ENCODE measurements at places on chromosomes 7 and 10.
A peak's percentile ranks its signal among the peaks of the same experiment; 100 is the strongest.

GRCh38 chr7:158472596-158472995, 115.0 kb downstream of the PTPRN2 start:
- DNase-seq: no peak

DNA sequence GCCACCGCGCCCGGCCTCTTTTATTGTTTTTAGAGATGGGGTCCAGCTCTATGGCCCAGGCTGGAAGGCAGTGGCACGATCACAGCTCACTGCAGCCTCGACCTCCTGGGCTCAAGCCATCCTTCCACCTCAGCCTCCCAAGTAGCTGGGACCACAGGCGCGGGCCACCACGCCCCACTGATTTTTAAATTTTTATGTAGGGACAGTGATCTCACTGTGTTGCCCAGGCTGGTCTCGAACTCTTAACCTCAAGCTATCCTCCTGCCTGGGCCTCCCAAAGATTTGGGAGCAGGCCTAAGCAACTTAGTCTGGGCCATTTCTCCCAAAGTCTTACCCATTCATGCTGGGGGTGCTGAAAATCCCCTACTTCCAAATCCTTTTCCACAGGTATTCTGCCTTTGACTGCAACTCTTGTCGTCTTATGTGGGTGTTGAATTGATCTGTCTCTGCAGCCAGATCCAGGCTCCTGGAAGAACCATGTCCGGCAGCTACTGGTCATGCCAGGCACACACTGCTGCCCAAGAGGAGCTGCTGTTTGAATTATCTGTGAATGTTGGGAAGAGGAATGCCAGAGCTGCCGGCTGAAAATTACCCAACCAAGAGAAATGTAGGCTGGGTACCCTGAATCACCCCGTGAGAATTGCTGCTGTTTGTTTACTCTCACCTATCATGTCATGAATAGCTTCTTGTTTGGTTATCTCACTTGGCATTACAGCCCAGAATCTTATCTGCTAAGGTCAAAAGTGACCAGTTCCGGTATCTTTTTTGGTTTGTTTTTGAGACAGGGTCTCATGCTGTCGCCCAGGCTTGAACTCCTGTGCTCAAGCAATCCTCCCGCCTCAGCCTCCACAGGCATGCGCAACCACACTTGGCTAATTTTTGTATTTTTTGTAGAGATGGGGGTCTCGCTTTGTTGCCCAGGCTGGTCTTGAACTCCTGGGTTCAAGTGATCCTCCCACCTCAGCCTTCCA, 1.1 kb downstream of the ZDHHC4 start:
- no peak for DNase-seq

DNA sequence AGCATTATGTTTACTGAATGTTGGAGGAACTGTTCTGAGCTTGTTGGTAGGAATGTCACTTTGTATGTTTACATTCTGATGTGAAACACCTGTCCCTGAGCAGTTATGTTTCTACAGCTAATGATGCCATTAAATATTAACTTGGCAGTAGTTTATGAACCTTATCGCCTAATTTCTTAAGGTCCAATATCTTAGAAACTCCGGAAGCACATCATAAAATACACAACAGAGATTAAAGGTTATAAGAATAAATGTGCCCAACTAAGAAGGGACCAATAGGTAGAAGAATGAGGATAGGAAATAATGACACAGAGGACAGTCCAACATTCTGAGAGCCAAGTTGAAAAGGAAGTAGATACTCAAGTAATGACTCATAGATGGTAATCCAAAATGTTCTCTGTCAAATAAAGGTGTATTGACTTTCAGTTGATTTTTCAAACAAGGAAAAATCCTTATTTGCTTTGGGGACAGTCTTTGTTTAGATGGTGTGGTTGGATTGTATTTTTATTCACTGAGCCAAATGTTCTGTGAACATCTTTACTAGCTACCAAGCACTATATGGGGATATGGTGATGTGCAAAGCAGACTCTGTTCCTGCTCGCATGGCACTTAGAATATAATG, 31.9 kb downstream of the LCOR start:
- peak; percentile 36 for DNase-seq

DNA sequence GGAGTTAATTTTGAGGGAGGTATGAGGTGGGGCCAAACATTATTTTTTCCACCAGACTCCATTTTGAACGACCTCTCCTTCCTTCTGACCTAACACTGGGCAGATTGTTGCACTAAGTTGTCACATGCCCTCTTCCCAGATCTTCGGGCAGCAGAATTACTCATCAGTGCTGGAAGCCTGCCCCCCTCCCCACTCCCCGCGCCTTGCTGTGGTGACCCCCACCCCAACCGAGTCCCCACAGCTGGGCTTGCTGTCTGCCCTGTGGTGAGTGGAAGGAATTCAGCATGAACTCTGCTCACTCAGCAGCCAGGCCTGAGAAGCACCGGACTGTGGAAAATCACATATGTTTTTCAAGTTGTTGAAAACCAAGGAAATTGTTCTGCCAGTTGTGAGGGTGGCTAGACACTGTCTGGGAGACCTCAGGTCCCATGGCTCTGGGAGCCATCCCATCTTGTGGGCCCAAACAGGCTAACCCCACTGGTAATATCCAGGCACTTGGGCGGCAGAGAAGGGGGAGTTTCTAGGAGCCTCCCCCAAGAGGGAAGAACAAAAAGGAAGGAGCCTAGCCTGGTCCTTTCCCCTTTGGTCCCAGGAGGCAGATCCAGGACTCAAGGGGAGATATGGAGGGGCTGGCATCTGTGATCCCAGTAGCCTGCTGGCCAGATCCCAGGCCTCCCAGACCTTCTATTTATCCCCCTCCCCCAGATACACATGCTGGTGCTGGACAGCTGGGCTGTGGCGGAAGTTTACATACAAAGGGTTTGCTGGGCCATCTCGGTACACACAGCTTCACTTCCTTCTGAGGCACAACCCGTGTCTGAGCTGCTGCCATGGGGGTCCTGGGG, 3.5 kb upstream of the AEBP1 start:
- no peak for DNase-seq

DNA sequence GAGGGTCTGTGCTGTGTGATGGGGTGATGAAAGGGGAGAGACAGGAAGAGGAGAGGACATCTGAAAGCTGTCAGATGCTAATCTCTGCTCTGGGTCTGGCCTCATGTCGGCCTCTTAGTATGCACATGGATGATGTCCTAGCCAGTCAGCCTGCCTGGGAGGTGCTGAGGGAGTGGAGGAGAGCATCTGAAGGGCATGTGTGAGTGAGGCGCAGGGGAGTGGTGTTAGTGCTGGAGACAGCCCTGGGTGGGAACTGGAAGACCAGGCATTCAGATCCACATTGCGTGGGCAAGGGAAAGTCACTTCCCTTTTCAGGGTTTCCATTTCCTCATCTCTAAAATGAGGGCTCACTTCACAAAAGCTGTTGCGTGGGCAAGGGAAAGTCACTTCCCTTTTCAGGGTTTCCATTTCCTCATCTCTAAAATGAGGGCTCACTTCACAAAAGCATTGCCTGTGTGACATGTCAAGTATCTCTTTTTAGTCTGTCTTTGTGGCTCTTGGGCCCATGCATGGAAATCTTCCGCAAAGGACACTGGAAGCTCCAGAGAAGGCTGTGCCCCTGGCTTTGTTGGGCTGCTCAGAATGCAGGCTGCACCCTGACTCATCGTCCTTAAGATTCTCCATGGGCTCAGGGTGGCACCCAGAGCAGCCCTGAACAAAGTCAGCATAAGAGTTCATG, 10.0 kb downstream of the SFTPD start:
- DNase-seq: no peak

DNA sequence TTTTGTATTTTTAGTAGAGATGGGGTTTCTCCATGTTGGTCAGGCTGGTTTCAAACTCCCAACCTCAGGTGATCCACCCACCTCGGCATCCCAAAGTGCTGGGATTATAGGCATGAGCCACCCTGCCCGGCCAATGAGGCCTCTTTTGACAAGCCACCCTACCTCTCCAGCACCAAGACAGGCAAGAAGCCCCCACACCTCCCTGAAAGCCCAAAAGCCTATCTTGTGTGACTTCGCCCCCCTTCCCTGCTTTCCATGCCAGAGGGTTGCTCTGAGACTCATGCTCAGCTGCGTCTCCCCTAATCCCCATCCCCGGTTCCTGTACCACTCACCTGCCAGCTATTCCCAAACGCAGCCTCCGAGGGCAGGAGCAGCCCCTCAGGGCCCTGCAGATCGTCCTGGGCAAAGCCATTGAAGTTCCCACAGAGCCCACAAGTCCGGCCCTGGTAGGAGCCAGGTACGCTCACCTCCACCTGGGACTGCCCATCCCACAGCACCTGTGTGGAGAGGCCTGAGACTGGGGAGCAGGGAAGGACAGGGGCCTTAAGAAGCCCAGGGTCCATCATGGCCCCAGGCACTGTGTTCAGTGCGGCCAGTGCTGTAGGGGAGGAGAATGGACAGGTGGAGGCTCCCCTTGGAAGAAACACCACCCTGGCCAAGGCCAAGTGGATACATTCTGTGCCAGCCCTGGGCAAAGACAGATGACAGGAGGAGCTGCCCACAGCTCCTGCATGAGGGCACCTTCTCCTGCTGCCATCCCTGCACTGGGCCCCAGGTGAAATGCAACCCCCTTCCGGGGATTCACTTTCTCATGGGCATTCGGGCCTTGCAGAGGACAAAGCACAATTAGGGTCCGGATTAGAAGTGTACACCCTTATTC, 15.8 kb downstream of the ATP6V1F start:
- DNase-seq: no peak

GRCh38 chr7:127798023-127798422, 146.0 kb downstream of the SND1 start:
- DNase-seq: peak; percentile 40

GRCh38 chr10:124532106-124532641, 70.6 kb downstream of the LHPP start:
- DNase-seq: peak; percentile 60

DNA sequence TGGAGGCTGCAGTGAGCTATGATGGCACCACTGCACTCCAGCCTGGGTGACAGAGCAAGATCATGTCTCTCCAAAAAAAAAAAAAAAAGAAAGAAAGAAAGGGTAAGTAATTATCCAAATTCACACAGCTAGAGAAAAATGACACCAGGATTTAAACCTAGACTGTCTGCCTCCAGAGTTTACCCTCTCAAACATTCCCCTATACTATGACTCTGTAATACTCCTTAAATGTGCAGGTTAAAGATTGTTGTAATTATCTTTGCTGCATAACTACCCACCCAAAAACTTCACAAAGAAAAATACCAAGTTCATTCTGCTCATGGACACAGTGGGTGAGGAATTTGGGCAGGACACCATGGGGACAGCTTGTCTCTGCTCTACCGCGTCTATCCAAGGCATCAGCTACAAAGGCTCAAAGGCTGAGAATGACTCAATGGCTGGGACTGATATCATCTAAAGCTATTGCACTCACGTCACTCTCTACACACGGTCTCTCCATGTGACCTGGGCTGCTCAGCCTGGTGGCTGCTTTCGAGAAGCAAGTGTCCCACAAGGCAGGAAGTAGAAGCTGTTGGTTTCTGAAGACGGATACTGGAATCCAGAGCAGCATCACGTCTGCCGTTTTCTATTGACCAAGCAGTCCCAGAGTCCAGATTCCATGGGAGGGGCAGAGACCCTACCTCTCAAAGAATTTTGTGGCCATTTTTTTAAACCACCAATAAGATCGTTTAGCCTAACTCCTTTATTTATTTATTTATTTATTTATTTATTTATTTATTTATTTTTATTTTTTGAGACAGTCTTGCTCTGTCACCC, 185.7 kb upstream of the AUTS2 start:
- peak; percentile 38 for DNase-seq

- DNase-seq: no peak
These were observed 2.3 kb downstream of the AQP1 start for GRCh38 chr7:30913821-30914515.

GRCh38 chr7:102866535-102867215, 46.1 kb upstream of the LRRC17 start:
- DNase-seq: no peak

GRCh38 chr10:77405771-77406241, 231.8 kb downstream of the KCNMA1 start:
- peak; percentile 93 for DNase-seq

DNA sequence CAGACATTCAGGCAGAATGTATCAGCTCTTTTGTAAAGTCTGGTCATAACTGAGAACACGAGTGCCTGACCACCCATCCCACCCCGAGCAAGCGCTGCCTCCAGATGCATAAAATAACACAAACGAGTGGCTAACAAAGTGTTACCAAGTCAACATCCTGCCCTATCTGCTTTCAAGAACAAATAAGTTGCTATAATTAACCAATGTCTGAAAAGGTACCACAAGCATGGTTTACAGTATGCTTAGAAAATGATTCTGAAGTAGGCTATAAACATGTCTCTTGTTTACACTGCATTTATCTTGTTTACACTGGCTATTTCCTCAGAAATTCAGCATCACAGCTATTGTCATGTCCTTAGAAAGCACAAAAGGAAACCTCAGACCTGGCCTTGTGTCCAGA, 49.5 kb downstream of the PIK3AP1 start:
- DNase-seq: peak; percentile 86

DNA sequence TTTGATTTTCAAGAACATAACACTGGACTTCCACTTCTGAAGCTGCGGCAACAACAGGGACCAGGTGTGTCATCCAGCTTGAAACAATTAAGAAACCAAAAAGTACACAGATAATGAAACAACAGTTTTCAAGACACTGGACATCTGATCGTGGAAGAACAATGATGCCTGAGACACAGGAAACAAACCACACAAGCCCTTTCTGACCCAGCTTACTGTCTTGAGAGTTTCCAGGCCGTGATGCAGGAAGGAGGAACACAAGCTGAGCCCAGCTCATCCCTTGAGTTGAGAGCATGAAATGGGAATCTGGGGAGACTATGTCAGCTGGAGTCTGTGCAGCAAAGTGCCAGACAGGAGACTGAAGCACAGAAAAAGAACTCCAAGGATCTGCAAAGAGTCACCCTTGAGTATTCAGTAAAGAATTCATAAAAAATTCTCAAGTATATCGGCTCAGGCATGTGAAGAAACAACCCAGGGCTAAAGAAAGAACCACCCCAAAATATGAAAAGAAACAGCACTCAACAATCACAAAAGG, 91.6 kb downstream of the RNF32 start:
- no peak for DNase-seq

DNA sequence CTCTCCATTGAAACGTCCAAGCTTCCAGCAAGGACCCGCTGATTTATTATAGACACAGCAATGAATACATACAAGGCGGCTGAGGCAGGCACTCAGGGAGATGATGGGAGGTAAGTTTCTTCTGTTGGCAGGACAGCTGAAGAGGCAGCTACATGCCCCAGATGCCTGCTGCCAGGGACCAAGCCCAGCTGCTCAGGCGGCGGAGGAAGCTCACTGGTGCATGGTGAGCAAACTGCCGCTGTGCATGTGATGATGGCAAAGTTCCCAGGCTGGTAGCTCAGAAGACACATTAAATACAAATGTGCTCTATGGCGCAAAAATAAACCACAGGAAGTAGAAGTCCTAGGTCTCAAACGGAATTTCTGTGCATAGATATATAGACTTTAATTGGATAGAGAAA, 2.3 kb downstream of the DNTT start:
- DNase-seq: peak; percentile 12

DNA sequence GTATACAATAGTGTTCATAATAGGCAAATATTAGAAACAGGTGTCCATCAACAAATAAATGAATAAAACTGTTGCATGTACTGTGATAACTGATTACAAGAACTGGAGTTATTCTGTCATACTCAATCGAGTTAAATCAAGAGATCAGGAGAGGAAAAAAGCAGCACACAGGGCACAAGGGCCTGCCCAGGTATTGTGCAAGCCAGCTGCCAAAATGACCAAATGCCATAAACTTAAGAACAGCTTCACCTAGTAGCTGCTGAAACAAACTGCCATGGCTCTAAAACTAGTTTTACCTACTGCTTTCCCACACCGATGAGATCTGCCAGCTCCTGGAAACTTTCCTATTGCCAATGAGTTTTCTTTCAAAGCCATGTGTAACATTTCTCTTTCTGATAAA, 12.2 kb downstream of the GSAP start:
- DNase-seq: no peak

All from NCI-H69 (cell line).